ENCODE measurements at places on chromosomes 5 and 9. TPM values are rescaled to one million over a fixed set of nuclear protein-coding genes. Genes with fewer than 3 reads are reported as not detected.

- DNase-seq = no peak
These were observed 164.8 kb downstream of the HSD17B3 start for GRCh38 chr9:96136992-96137670.

DNA sequence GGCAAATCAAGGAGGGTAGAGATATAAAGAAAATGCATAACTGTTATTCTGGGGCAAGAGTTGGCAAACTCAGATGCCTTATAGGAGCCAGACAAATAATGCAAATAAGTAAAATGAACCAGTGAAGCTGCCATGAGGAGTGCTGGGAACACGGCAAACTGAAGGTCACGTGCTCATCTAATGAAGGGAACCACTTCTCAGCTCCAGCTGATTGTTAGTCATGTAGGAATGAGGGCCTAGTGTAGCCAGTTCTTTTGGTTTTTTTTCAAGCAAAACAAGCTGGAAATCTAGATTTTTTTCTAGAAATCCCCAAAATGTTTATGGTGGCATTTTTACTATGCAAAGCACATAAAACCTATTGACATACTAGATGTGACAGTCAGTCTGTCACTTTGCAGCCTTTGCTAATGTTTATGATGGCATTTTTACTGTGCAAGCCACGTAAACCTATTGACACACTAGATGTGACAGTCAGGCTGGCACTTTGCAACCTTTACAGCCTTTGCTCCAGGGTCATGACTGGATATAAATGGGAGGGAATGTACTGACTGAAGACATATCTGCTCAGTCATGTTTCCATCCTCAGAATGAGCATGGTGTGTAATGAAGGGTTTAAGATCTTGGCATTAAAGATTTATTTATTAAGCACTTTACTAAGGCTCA is 39.4 kb downstream of the RUSC2 start:
- no peak for DNase-seq

GRCh38 chr9:81604306-81605169 is 84.8 kb downstream of the TLE1 start:
- DNase-seq = no peak

DNA sequence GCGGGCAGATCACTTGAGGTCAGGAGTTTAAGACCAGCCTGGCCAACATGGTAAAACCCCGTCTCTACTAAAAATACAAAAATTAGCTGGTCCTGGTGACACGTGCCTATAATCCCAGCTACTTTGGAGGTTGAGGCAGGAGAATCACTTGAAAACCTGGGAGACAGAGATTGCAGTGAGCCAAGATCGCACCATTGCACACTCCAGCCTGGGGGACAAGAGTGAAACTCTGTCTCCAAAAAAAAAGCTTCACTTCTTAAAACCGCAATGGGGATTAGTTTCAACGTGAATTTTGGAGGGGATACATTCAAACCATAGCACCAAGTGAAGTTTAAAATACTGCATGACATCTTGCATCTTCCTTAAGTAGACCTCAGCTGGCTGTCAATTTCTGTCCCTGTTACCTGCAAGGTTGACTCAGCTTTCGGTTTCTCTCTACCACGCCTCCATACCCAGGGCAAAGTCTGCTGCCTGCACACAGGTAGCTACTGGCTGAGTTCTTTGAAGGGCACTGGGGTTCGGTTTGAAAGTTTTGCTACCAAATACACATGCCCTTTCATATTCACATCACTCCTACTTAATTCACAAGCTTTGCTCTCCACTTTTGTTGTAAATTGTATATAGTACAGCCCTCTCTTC is 69.3 kb downstream of the KIAA1958 start:
- no peak for DNase-seq

GRCh38 chr9:74838351-74838750 is 49.4 kb downstream of the TRPM6 start:
- DNase-seq = no peak

GRCh38 chr5:65190328-65191053 is 291.2 kb downstream of the ADAMTS6 start:
- DNase-seq = no peak

RANBP17 gene
- total RNA-seq = not detected

MEF2C gene
- 3.6 TPM for total RNA-seq

Measured in A673 (cell line).